ENCODE measurements at places on chromosomes 7 and 10.

GRCh38 chr7:21944616-21945453, 864 bp downstream of the CDCA7L start:
- no peak for DNase-seq

- peak; percentile 52 for DNase-seq
Measured at GRCh38 chr7:1812509-1813393, 142.7 kb downstream of the ELFN1 start.

DNA sequence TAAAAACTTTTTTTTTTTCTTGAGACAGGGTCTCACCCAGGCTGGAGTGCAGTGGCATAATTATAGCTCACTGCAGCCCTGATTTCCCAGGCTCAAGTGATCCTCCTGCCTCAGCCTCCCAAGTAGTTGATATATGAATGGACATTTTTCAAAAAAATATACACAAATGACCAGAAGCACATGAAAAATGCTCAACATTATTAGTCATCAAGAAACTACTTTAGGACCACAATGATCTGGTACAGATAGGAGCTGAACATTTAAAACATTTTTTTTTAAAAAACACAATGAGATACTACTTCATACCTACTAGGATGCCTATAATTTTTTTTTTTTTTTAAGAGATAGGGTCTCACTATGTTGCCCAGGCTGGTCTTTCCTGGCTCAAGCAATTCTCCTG, 21.7 kb downstream of the SCD start:
- DNase-seq, result no peak

- no peak for DNase-seq
Measured at GRCh38 chr7:106045139-106045538, 67.0 kb downstream of the SYPL1 start.

DNA sequence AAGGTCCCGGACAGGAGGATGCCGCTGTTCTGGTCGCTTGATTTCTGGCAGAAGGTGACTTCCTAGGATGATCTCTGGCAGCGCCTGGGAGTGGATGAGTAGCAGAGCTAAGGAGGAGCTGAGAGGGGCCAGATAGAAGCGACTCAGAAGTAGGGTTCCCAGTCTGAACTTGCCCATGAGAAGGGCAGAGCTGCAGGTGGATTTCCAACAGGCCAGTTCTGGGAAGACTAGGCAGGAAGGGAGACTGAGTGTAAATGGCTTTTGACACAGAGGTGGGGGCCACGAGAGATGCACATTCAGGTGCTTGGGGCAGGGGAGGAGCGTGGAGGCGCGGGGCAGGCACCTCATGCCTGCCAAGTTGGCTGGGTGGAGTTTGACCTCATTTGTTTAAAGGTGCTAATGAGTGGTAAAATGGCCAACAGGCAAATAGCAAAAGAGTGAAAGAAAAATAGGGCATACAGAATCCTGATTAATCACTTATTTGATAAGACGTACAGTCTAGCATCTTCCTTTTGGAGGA, 58.8 kb downstream of the SHH start:
- no peak for DNase-seq

- no peak for DNase-seq
Measured at GRCh38 chr7:102291056-102291915, 4.6 kb downstream of the SH2B2 start.

- no peak for DNase-seq
Measured at GRCh38 chr10:130416334-130417150, 280.4 kb downstream of the GLRX3 start.

Measured in right atrium auricular region (tissue), 2 donors.